ENCODE measurements at places on chromosomes 11 and 22.
A peak's percentile ranks its signal among the peaks of the same experiment; 100 is the strongest.

GRCh38 chr22:47434336-47435203, 672.1 kb downstream of the TBC1D22A start:
- no peak for DNase-seq

- DNase-seq: peak; percentile 64
Measured at GRCh38 chr11:46367244-46367915, 14.1 kb upstream of the MDK start.

GRCh38 chr22:25746012-25746373, 4.0 kb downstream of the MYO18B start:
- DNase-seq: no peak

- DNase-seq: peak; percentile 52
Measured at GRCh38 chr11:2443881-2444820, at the start of gene TRPM5. TRPM5 (minus strand) TSS chr11:2444514; CDS start chr11:2423036, 21,478 bp downstream.

GRCh38 chr22:35206889-35207288, 50.4 kb upstream of the HMGXB4 start:
- DNase-seq: no peak

- DNase-seq: no peak
Measured at GRCh38 chr11:70483077-70483861, 84.9 kb downstream of the CTTN start.

DNA sequence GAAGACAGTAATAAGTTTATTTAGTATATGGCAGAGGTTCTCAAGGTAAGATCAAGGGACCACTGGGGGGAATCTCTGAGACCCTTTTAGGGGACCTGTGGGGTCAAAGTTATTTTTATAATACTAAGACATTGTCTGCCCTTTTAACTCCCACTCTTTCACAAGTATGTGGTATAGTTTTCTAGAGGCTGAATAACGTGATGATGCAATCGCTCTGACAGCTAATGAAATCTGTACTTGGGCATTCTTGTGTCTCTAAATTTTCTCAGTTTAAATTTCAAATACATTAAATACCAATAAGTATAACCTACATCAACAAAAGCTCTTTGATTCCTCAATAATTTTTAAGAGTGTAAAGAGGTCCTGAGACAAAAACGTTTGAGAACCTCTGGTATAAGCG, 147.9 kb downstream of the ATG16L2 start:
- DNase-seq: no peak

- no peak for DNase-seq
Measured at GRCh38 chr22:39662686-39663052, 92.1 kb downstream of the CACNA1I start.

GRCh38 chr11:13465909-13466371, 2.9 kb upstream of the BTBD10 start:
- DNase-seq: no peak
